ENCODE measurements at places on chromosomes 12 and 14.

DNA sequence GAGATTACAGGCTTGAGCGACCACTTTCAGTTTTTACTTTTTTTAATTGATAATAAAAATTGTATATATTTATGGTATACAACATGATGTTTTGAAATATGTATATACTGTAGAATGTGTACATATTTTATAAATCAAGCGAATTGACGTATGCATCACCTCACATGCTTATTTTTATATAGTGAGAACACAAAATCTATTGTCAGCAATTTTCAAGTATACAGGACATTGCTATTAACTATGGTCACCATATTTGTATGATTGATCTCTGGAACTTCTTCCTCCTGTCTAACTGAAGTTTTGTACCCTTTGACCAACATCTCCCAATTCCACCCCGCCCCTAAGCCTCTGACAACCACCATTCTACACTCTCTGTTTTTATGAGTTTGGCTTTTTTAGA is 56.3 kb upstream of the KICS2 start:
- no peak for DNase-seq

DNA sequence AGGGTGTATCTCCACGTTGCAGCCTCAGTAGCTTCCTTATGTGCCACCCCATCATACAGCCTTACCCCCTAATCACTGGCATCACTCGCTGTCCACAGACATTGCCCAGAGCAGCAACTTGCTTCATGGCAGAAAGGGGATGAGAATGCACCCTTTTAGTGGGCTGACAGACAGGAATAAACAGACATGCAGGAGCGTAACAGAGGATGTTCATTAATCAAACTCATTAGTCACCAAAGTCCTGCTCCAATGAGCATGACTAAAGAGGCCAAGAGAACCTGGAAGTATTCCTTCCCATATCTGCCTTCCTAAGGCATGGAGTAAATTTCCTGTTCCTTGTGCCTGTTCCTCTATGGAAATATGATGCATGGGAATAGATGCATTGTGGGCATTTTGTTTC is 197.0 kb downstream of the PHLDA1 start:
- DNase-seq = no peak

GRCh38 chr12:132228476-132229192 is 84.4 kb downstream of the NOC4L start:
- no peak for DNase-seq

DNA sequence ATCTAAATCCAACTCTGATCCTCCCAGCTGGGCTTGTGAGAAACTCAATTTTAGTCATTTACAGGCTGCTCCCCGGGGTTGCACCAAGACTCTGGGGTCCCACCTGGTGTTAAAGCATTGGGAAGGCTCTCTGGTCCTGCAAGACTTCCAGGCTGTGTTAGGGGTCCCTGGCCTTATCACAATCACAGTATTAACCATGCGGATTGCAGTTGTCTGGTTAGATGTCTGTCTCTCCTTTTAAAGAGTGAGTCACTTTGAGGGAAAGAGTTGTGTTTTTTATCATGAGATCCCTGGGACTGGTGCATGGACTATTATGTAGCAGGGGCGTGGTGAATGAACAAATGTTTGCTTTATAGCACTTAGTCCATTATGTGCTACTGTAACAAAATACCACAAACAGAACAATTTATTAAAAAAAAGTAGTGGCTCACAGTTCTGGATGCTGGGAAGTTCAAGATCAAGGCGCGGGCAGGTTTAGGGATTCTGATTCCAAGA is 531.4 kb downstream of the FUT8 start:
- no peak for DNase-seq

GRCh38 chr14:50360851-50361250 is 35.8 kb downstream of the CDKL1 start:
- no peak for DNase-seq

- no peak for DNase-seq
Measured at GRCh38 chr14:65991104-65991503, 495.1 kb upstream of the CCDC196 start.

- DNase-seq = peak; percentile 47
Measured at GRCh38 chr14:67636361-67636919, 16.7 kb downstream of the ARG2 start.

DNA sequence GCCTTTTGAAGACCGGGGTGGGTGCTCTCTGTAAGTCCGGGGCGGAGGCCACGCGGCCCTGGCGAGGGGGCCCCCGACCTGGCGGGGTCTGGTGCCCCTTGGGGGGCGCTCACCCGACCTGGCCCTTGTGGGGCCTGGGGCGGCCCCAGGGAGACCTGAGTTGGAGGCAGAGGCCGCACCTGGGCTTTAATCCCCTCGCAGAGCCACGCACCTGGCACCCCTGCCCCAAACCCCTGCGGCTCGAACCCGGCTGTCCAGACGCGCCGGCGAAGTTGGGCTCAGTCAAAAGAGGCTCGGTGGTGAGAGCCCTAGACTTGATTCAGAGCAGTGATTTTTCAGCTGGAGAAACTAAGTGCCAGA is 267 bp downstream of the CFAP251 start:
- DNase-seq = no peak

DNA sequence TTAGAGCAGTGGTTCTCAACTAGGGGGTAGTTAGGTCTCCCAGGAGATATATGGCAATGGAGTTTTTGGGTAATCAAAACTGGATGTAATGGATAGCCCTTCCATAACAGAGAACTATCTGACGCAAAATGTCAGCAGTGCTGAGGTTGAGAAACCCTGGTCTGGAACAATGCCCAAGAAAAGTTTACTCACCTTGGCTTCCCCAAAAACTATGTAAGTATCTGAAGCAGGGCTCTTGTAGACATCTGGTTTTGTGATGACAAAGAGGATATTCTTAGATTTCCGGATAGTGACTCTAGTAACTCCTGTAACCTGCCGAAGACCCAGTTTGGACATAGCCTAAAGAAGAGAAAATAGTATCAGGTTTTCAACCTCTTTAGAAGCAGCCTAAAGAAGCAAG is 11.8 kb downstream of the NACA start:
- DNase-seq = no peak

- no peak for DNase-seq
Measured at GRCh38 chr14:61542848-61543790, 152.2 kb upstream of the HIF1A start.

DNA sequence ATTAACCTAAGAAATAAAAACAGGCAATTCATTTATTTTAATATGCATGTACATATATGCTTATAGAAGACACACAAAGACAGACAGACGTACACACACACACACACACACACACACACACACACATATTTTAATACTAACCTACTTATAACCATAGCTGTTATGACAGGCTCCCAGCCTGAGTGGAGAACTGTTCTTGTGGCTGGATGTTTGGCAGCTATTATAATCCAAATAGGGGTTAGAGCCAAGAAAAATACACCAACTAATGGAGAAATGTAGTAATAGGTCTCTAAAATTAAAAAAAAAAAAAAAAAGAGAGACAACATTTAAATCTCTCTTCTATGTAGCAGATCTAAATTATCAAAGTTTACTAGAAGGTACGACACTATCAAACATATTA is 91.8 kb downstream of the SLC41A2 start:
- DNase-seq = no peak

GRCh38 chr12:112595410-112595809 is 176.7 kb downstream of the PTPN11 start:
- DNase-seq = no peak

DNA sequence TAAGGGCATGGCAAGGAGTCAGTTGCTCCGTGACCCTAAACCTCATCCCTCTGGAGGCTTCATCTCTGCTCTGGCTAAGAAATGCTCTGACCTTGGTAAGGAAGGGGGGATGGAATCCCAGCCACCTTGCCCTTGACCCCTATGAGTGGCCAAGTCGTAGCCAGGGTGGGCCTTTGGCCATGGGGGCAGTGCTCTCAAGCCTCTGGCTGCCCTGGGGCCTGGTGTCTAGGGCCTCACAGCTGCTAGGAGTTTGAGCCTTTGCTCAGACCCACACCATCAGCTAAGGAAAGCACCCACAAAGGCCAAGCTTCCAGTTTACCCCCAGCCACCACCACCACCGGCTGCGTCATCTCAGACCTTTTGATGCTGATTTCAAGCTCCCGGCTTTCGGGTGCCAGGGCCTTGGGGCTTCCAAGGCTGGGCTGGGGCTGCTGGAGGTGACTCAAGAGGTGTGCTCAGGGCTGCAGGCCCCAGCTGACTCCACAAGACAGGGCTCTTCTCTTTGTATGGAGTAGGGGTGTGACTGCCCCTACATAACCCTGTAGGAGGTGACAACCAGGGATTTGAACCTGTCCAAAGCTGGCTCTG is 3.7 kb downstream of the ASB2 start:
- DNase-seq = no peak

- no peak for DNase-seq
Measured at GRCh38 chr12:90622431-90622830, 332.5 kb downstream of the CCER1 start.

DNA sequence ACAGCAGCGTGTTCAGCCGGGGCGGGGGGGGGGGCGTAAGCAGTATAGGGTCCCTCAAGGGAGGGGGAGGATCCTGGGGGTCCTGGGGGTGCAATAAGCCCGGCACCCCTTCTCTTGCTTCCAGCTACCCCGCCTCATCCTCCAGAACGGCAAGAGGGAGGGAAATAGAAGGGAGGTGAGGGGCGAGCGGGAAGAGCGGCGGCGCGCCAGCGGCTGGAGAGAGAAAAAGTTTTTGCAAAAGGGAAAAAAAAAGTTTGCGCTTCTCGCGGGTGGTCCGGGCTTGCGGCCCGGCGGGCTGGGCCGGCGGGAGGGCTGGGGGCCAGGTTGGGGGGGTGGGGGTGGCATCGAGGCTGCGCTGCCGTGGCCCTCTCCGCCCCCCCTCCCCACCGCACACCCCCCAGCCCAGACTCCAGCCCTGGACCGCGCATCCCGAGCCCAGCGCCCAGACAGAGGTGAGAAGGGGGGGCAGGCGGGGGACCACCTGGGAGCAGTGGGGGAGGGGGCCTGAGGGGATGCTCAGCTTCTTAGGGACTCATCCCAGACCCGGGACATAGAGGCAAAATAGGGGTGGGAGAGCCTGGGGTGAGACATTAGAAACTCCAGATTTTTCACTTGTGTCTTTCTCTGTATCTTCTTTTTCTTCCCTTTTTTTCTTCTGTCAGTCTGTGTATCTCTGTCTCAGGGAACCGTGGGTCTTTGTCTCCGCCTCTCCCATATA is at the start of gene GLI1:
GLI1 (plus strand) TSS at position 36 of the 718 bp plus-strand sequence. CDS start 3,907 bp downstream, outside the sequence.
- no peak for DNase-seq

DNA sequence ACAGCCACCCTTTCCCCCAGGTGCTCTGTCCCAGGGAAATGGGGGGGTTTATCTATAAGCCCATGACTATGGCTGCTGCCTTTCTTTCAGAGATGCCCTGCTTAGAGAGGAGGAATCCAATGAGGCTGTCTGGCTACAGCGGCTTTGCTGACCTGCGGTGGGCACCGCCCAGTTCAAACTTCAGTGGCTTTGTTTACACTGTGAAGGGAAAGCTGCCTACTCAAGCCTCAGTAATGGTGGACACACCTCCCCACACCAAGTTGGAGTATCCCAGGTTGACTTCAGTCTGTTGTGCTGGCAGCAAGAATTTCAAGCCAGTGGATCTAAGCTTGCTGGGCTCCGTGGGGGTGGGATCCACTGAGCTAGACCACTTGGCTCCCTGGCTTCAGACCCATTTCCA is 869.2 kb downstream of the SLC6A15 start:
- no peak for DNase-seq

DNA sequence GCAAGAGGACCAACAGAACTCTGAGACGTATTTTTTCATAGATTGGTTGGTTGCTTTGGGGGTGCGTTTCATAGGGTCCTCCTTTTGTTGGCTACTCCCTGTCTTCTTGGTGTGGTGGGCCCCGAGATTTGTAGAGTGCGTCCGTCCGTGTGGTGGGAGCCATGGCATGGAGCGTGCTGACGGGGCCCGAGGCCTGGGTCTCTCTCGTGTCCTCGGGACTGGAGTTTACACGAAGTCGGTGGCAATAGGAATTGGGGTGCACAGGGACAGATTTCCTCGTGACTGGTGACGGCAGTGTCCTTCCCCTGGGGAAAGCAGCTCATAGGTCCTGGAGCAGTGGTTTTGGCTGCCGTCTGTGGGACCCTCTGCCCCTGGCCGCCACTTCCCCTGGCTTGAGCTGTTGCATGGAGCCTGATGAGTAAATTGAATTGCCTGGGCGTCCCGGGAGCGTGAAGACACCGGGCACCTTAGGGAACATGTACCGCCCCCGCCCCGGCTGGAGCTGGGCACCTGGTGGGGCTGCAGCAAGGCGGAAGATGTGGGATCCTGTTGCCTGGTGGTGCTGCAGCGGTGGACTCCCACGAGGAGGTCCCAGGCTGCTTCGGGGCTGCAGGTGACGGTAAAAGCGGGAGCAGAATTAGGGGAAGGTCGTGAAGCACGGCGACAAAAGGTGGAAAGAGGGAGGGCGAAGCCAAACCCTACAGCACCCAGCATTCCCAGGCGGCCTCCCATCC is 153.7 kb upstream of the ALG10B start:
- DNase-seq = no peak

DNA sequence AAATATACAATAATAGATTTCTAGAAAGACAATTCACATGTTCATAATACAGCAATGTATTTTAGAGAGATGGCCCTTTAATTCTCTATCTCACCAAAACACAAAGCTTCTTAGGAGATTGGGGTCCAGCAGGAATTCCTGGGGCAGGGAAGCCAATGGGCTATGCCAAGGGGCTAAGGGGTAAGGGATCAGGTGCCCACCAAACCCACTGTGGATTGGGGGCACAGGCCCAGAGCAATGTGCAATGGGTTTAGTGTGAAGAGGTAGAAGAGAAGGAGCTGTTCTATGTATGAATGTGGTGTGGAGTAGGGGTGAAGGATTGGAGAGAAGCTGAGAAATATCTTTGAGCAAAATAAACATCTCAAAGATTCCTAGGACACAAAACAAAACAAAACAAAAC is 2.6 kb downstream of the HOXC13 start:
- no peak for DNase-seq

DNA sequence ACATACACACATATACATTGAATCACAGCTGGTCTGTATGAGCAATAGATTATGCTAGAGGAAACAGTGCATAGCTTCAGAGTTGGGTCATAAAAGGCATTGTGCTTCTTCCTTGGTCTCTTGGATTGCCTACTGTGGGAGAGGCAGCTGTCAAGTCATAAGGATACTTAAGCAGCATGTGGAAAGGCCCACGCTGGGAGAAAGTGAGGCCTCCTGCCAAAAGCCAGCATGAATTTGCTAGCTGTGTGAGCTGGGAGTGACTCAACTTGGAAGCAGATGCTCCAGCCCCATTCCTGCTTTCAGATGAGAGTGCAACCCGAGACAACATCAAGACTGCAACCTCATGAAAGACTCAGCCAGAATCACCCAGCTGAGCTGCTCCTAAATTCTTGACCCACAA is 311.9 kb upstream of the TBX3 start:
- DNase-seq = no peak

- DNase-seq = no peak
Measured at GRCh38 chr14:95174184-95174792, 17.0 kb upstream of the DICER1 start.

DNA sequence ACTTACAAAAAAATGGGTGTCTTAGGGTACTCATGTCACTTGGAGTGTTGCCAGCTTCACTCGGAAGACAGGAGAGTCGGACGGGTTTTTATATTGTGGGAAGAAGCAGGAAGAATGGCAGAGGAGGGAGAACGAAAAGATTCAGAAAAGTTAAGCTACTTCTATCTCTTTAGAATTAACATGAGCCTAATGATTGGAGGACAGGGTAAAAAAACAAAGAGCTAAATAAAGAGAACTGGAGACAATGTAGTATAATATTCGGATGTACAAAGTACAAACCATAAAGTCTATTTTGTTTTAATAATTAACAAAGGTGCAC is 43.9 kb downstream of the EFCAB11 start:
- DNase-seq = no peak

GRCh38 chr14:68214431-68214830 is 394.9 kb downstream of the RAD51B start:
- no peak for DNase-seq

GRCh38 chr12:70648831-70649230 is 11.6 kb upstream of the PTPRB start:
- DNase-seq = peak; percentile 62
